ENCODE measurements at places on chromosomes 12 and 14.

DNA sequence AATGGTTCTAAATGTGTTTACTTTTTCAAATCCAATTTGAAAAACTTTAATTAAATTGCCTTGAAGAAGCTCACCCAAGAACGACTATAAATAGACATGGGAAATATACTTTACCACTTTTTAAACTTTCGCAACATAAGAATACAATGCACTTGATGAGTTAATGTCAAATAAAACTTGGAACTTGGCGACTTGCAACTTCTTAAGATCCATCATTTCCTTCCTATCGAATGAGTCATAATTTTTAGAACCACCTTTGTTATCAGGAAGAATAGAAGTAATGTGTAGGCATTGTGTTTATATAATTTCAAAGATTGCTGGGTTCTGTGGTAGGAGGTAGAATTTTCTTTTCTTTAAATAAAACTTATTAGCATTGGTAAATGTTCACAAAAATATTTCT lies 1417.4 kb upstream of the FLRT2 start:
- no peak for DNase-seq

GRCh38 chr12:55982319-55982936 lies 8.6 kb downstream of the RAB5B start:
- DNase-seq = no peak

DNA sequence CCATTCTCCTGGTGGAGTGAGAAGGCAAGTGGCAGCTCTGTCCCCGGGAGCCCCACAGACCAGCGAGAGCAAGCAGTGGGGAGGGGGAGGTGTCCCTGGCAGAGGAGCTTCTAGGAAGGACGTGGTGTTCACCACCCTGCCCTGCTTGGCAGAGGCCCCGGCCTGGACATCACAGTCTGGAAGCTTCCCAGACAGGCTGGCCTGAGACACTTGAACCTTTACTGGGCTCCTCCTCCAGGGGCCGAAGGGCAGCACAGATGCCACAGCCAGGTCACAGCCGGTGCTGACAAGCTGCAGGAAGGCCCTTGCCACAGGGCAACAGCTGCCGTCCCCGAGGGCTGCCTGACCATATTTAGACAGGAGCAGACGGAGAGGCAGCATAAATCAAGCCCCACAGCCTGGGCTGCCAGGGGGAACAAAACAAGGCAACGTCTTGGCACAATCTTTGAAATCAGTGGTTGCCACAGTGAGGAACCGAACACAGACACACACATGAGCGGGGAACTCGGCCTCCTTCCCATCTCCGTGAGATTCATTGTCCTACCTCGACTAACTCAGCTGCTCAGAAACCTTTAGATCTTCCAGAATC lies 28.5 kb downstream of the PRIMA1 start:
- no peak for DNase-seq

DNA sequence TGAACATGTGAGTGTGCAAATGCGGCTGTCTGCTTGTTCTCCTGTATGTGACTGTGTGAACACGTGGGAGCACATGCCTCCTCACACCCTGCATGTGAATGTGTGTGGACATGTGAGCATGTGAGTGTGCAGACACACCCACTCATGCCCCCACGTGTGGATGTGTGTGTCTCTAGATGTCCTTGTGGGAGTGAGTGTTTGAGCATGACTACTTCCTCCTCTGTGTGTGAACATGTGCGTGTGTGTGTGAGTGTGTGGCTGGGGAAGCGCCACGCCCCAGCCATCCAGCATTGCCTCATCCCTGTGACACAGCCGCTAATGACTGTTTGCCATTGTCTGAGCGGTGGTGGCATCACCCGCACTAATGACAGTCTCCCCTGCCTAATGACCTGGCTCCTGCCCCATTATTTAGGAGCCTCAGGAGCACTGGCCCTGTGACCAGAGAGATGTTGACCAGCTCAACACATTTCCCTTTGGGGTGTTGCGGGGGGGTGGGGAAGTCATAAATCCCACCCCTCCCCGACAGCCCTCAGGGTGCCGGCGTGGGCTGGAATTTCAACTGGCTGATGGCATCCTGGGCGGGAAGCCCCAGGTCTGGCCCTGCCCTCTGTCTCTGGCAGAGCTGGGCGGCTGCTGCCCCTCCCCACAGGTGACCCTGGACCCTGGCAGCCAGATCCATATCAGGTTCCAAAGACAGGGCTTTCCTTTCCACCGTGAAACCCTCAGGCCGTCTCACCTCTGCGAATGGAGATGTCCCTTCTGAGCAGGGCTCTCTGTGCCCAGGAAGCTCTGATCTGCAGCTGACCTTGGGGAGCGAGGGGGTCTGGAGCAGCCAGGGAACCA lies 11.5 kb upstream of the KRT80 start:
- DNase-seq = no peak

DNA sequence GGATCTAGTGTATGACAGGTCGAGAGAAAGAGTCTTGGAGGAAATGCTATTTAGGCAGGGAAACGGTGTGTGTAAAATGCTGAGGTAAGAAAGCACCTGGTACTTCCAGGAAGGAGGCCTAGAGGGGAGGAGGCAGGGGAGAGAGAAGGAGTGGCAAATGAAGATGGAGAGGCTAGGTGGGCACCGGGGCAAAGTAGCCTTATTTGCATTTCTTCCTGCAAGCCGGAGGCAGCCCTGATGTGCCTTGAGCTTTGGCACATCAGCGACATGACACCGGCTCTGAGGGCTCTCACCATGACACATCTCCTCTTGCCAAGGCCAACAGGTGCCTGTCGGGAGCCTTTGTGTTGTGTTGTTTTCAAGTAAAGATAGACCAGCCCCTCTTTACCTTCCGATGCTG lies 61.6 kb downstream of the CPM start:
- DNase-seq = no peak

DNA sequence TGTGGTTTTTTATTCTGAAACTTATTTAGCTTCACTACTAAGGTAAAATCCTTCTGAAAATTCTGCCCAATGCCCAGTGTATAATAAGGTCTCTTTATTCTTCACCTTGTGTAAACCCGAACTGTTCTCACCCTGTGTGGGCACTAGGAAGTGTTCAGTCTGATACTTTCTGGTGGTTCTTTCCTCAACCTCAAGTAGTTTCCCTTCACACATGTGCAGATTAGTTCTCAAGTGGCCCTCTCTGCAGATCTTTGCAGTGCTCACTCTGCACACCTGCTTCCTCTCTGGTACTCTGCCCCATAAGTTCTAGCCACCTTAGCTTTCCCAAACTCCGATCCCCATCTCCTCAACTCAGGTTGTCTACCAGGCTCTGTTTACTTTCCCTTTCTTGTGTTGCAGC lies 61.6 kb downstream of the RAD51B start:
- no peak for DNase-seq

All from central memory CD8-positive, alpha-beta T cell (primary cell).